NCI-H1105 treated with DMSO at 0.1 percent for 48 hours (cell line): ENCODE measurements at places on chromosomes 12 and 14.
A peak's percentile ranks its signal among the peaks of the same experiment; 100 is the strongest.

DNA sequence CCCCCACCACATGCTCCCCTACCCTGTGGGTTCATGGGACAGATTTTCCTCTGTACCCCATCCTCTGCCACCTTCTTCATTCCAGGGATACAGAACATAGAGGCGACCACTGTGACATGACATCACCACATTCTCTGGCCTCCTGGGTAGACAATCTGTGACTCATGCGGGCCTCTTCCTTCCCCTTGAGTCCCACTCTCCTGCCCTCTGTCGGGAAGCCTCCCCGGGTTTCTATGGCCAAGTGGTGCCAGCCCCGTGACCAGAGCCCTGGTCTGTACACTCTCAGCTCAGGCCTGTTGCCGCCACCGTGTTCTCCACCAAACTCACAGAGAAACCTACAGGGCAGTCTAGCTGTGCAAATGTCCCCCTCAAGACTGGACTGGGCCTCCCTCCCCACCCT is 8.0 kb downstream of the CLMN start:
- no peak for DNase-seq

GRCh38 chr12:76713986-76714385 is 49.9 kb upstream of the ZDHHC17 start:
- DNase-seq: no peak

- DNase-seq: no peak
These were observed 55.1 kb upstream of the FRMD6 start for GRCh38 chr14:51596488-51597117.

DNA sequence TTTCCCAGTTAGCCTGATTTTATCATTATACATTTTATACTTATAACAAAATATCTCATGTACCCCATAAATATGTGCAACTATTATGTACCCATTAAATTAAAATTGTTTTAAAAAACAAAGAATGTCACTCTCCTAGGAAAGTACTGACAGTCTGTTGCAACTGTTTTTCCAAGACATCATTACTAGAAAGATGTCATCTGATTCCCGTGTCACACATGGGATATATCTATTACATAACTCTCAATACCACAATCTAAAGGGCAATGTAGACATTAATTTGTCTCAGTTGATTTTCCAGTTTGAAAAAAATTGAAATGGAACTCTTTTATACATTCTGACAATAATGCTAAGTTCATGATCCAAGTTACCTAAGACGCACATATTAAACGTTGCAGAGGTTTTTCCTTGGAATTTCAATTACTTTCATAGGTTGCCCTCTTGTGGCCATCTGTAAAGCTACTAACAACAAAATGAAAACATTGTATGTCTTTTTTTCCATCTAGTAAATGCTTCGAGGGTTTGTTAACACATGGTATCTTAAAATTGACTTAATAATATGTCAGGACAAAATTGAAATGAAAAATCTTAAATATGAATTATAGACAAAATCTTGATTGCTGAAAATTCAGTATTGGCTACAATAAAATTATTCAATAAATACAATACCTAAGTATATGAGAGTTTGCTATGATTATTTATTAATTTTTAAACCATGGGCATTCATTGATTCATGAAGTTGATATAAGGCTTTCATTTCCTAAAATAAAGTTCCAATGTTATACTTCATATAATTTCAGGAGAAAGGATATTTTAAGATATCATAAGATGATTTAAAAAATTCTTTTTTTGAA is 131.6 kb downstream of the PPFIA2 start:
- DNase-seq: peak; percentile 78

DNA sequence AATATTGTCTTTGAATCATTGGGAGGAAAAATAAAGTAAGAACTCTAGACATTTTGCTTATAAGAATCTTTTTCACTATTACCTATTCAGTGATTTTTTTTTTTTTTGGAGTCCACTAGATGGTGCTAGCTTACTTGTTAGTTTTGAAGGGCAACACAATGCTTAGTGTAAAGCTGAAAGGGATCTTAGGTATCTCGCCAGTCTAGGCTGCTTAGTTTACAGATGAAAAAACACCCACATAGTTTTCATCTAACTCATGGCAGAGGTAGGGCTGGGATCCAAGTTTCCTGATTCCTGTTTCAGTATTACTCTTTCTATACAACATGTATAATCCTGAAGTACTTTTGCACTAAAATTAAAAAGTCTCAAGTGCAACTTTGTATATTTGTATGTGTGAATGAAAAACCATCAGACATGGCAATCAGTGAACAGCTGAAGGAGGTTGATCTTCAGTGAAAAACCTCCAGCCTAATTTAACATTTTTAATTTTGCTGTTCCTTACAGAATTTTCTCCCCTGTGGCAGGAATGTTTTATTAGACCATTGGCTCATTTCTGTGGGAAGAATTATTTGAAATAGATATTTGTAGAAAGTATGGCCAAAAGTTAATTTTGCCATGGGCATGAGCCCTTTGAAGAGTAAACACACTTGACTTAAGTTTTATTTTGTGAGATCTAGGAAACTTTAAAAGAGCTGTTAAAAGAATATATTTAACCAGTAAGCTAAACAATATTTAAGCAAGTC is 40.7 kb downstream of the LRRIQ1 start:
- DNase-seq: peak; percentile 78

GRCh38 chr12:26748412-26748740 is 84.6 kb downstream of the ITPR2 start:
- no peak for DNase-seq

GRCh38 chr12:53738406-53739213 is 11.4 kb upstream of the CALCOCO1 start:
- no peak for DNase-seq
